GM12892 (cell line): ENCODE measurements at places on chromosomes 5 and 9.

- DNase-seq: no peak
Measured at GRCh38 chr5:11617080-11617479, 287.2 kb downstream of the CTNND2 start.

GRCh38 chr9:133943036-133943780 is 48.9 kb downstream of the VAV2 start:
- no peak for DNase-seq

- no peak for DNase-seq
Measured at GRCh38 chr9:79977510-79978197, 405.9 kb downstream of the TLE4 start.

- DNase-seq: no peak
Measured at GRCh38 chr5:9483779-9484178, 62.1 kb downstream of the SEMA5A start.

- no peak for DNase-seq
Measured at GRCh38 chr5:168192120-168192519, 99.3 kb upstream of the WWC1 start.

GRCh38 chr9:87115785-87116184 is 168.5 kb upstream of the GAS1 start:
- no peak for DNase-seq
